ENCODE measurements at places on chromosomes 16 and 17.

GRCh38 chr17:78745407-78746088 lies 36.5 kb downstream of the CYTH1 start:
- DNase-seq: peak; percentile 50

- DNase-seq: no peak
Observed at GRCh38 chr17:82389379-82389778, 17.8 kb downstream of the UTS2R start.

GRCh38 chr17:29614349-29615047 lies 8.2 kb downstream of the CORO6 start:
- no peak for DNase-seq

DNA sequence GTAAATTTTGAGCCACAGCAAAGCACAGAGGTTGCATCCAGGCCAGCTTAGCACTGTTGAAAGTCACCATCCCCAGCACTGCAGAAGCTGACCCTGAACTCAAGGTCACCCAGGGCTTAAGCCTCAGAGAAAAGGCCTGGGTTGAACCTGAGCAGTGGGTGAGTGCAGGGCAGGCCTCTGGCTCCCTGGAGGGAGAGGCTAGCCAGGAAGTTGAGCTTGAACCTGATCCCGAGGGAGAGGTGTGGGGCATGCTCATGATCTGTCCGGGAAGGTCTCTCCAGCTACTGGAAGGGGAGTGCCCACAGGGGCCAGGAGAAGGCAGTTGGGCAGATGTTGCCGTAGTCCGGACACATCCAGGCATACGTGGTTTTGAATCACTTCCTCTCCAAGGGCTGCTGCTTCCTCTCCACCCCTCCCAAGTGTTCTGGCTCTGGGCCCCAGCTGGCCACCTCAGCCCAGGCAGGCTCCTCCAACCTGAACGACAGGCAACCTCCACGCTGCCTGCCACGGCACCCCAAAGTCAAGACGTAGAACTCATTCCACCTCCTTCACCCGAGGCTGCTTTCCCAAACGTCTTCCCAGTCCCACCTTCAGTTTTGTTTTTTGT lies 18.4 kb downstream of the CARHSP1 start:
- no peak for DNase-seq

DNA sequence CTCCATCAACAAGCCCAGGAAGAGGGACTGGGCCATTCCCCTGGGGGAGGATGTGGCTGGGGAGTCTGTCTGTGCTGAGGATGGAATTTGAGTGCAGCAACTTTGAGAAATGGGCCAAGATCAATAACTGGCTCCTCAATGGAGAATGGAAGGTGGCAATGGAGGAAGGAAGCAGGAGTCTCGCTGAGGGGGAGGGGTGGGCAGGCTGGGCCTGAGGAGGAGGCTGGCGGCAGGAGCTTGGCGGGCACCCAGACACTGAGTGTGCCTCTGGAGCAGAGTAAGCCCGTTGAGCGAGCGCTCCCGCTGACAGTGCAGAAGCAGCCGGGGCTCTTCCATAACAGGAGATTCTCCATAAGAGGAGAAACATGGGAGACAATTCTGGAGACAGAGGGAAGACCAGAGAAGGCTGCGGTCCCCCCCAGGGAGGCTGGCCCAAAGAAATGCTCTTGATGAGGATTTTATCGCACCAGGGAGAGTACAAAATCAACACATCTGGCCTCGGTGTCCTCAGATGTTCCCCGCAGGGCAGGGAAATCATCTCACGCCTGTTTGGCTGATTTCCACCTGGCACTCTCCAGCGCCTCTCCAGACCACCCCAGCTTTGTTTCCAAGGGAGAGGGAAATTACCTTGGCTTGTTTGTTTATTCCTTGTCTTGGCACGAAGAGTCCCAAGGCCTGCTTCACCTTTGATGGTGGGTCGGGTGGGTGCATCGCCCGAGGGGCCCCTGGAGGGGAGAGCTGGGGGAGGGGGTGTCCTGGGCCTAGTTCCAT lies 2.8 kb upstream of the MMP15 start:
- no peak for DNase-seq

- DNase-seq: no peak
Observed at GRCh38 chr17:70028978-70029767, 45.9 kb upstream of the KCNJ16 start.

DNA sequence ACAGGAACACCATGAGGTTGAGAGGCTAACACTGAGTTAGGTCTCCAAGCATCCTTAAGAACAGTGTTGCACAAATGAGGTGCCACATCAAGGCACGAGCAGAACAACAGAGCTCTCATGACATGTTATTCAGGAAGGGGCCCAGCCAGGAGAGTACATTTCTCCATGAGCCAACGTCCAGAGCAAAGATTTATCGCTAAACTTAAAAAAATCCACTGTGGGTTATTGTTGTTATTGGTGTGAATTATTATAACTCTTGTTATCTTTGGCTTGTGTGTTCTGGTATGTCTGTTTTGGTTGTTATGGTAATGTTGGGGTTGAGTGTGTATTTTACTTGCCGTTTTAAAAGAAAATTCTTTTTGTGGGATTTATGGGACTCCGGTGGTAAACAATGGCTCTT lies 68.9 kb upstream of the MSI2 start:
- no peak for DNase-seq
